Right ventricle myocardium inferior (tissue), 1 donor: ENCODE measurements at places on chromosomes 3 and 15. TPM values are rescaled to one million over a fixed set of nuclear protein-coding genes. Genes with fewer than 3 reads are reported as not detected.

GRCh38 chr3:72050048-72050632 is 265.2 kb upstream of the PROK2 start:
- DNase-seq = no peak

DNA sequence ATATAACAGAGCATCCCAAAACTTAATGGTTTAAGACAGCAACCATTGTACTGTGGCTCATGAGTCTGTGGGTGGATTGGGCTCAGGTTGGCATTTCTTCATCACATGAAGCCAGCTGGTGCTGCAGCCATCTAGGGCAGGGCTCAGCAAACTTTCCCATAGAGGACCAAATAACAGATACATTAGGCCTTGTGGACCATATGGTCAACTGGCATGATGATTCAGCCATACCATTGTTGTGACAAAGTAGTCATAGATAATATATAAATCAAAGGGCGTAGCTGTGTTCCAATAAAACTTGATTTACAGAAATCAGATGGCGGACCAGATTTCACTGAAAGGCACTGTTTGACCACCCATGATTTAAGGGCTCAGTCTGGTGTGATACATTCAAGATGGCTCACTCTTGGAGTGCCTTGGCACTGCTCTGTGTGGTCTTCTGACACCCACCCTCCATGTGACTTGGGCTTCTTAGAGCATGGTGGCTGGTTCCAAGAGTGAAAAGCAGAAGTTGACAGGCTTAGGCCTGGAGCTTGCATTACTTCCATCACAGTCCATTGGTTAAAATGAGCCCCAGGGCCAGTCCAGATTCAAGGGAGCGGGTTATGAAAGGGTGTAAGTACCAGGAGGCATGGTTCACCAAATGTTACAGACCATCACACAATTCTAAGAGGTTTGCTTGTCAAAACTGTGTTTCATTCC is 40.8 kb upstream of the BHLHE40 start:
- no peak for DNase-seq

- DNase-seq = no peak
Observed at GRCh38 chr3:70990723-70991122, 592.8 kb downstream of the FOXP1 start.

DNA sequence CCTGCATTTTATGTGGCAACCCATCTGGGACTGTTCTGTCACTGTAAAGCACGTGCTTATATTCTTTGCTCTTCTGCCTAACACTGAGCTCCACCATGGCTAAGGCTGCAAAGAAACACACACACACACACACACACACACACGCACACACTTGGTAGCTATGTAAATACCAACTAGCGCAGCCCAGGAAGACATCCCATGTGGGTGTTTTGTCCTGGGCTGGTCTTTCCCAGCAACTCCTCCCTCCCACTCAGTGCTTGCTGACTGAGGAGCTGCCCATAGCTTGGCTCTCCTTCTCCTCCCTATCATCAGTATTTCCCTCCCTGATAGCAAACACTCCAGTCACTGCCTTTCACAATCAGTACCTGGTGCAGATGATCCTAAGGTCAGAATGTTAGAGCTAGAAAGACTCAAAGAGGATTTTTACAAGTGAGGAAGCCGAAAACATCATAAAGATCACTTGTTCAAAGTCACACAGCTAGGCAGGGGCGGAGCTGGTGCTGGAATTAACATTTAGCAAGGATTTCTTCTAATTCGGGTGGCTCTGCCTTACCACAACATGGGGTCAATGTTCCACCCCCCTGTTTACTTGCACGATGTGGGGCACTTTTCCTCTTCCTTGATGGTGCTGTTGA is 377.1 kb upstream of the TBL1XR1 start:
- DNase-seq = no peak

DNA sequence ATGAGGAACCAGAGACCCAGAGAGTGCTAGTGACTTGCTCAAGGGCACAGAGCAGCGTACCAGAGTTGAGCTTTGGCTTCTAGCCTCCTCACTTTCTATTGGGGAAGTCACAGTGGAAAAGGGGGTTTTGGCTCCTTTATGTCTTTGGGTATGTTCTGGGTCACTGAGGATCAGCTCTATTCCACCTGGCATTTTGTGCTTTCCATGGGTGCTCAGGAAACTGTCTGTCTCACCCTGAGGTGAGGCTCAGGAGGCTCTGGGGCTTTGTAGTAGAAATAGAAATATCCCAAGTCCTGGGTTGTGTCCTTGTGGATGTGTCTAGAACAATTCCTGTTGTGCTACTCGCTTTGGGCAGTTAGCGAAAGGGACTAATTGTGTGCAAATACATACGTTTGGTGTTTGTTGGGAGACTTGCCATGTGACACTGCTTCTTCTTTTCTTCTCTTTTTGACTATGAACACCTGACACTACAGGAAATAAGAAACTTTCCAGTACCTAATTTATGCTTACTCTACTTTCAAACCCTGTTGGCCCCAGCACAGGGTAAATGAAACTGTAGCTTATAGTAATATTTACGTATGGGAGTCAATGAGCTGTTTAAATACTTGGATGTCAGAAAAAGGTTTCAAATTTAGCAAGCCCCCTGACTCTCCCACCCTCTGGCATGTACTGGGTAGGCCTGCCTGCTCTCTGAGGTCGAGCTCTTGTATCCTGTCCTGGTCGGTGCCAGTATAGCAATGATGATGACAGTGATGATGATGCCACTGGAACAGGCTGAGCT is 35.6 kb downstream of the SMAD3 start:
- no peak for DNase-seq

DNA sequence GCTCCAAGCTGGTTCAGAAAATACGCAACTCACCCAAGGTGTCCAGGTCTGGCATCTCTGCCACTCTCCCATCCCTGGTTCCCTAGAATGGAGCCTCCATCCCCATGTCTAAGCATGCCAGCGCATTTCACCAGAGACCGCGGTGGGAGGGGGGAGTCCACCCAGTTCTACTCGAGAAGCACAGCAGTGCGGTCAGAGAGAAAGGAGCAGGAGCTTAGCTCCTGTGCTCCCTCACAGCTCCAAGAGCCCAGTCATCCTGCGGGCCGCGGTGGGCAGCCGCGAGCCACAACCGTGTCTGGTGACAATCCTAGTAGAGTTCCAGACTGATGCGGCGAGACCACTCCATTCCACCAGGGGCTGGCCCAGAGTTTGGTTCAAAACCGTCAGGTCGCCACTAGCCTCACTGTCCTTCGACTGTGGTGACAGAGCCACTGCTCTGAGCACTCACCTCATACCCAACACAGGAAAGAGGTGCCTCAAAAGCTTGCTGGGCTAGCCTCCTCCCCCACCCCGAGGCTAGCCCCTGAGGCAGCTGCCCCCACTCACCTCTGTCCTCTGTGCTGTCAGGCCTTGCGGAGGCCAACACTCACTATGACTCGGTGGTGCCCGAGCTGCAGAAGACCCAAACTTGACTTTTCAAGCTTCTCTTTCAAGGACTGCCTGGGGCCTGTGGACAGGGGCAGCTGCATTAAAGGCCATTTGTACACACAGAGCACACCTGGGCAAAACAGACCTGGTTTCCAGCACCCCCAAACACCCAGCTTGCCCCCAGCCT is 185.4 kb downstream of the XXYLT1 start:
- no peak for DNase-seq

GRCh38 chr15:59369597-59369996 is 3.1 kb downstream of the MYO1E start:
- DNase-seq = no peak

DNA sequence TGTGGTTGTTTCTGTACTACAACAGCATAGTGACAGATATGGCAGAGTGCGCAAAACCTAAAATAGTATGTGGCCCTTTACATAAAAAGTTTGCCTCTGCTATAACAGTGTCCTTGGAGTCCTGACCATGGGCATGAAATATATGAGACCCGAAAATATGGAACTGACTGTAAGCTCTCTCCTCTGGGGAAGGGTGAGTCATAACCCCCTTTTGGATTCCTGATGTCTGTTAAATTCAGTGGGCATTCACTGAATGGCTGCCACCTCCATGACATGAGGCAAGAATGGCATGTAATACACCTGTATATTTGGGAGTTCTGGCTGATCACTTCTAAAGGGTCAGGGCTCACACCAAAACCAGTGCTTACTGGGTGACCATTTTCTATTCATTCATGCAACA is 6.1 kb downstream of the TBC1D2B start:
- no peak for DNase-seq

The CPLX3 gene
- total RNA-seq = 2.8 TPM

The CHRD gene
- total RNA-seq = 8.7 TPM

The TMEM212 gene
- not detected for total RNA-seq

The EPHB3 gene
- 1.6 TPM for total RNA-seq

The MYZAP gene
- 869 TPM for total RNA-seq

The TBC1D23 gene
- total RNA-seq = 35.4 TPM
